ENCODE measurements at places on chromosomes 16 and 17.

DNA sequence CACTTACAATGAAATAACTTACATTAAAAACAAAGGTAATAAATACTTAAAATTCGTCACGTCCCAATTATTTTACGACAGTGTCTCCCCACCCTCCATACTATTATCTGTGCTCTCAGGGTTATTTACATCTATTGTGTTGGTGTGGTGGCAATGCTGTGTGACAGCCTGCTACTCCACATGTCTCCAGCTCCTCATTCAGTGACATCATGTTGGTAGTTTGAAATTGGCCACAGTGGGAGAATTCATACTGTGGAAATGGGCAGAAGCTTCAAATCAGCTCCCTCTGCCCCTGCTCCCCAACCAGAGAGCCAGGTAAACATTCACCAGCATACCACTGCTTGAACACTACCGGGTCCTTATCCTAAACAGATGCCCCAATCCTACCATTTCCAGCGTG is 6.3 kb downstream of the TNS4 start:
- DNase-seq, result no peak

DNA sequence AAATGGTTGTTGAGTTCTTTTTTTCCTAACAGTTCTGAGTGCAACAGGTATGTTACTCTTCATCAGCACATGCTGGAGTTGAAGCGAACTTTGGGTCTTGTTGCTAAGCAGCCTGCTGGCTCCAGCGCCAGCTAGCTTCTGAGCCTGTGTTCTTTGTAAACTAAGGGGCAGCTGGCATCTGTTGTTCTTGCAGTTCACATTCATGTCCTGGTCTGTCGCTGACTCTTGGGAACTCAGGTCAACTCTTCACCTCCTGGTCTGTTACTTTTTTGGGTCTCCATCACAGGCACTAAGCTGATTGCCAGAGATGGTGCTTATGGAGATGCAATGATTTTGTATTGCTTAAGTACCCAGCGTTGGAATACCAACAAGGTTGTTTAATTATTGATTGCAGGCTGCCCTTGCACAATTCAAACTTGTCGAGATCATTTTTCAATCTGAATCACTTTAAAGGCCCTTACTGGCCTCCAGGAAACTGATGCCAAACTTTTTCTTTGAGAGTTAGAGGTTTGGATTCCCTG is 40.9 kb downstream of the USP10 start:
- no peak for DNase-seq

DNA sequence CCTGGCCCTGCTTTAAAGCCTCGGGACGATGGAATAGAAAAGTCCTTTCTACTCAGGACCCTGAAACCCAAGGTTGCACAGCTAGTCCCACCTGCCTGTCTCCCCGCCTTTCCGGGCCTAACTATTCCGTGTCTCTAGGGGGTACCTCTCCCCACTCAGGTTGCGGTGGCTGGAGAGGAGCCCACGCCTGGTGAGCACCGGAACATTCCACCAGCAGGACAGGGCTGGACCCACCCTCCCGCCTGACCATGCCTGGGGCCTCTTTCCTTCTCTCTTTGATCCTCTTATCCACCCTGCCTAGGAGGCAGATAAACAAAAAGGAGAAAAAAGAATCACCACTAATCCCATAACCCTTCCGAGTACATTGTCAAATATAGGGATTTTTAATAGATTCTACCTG is 10.9 kb downstream of the LLGL2 start:
- DNase-seq, result no peak

DNA sequence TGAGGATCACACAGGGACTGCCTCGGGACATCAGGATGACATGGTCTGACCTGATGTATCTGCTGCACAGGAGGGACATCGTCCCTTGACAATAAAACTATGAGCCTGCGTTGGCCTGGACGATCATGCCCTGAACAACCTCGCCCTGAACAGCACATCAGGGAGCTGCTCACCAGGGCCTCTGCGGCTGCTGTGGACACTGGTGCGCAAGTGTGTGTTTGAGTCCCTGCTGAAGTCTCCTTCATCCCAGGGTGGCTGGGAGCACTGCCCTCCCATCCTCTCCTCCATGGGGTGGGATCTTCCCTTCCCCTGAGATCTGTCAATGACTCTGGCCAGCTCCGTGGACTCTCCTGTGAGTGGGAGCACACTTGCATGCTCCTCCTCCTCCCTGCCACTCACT is 257.8 kb downstream of the RBFOX3 start:
- DNase-seq, result no peak

- DNase-seq, result no peak
These were observed 22.4 kb upstream of the MFSD6L start for GRCh38 chr17:8821446-8822105.

GRCh38 chr16:75027520-75028300 is 28.9 kb downstream of the ZNRF1 start:
- no peak for DNase-seq

GRCh38 chr16:17470908-17471718 is at the start of gene XYLT1:
TSS of gene XYLT1 (minus strand) at chr16:17470960. CDS start at chr16:17470796, 164 bp downstream.
- peak; percentile 43 for DNase-seq

- DNase-seq, result no peak
These were observed 154.6 kb downstream of the CHD9 start for GRCh38 chr16:53209429-53209828.

GRCh38 chr17:58630883-58631522 is 60.8 kb downstream of the TEX14 start:
- no peak for DNase-seq

DNA sequence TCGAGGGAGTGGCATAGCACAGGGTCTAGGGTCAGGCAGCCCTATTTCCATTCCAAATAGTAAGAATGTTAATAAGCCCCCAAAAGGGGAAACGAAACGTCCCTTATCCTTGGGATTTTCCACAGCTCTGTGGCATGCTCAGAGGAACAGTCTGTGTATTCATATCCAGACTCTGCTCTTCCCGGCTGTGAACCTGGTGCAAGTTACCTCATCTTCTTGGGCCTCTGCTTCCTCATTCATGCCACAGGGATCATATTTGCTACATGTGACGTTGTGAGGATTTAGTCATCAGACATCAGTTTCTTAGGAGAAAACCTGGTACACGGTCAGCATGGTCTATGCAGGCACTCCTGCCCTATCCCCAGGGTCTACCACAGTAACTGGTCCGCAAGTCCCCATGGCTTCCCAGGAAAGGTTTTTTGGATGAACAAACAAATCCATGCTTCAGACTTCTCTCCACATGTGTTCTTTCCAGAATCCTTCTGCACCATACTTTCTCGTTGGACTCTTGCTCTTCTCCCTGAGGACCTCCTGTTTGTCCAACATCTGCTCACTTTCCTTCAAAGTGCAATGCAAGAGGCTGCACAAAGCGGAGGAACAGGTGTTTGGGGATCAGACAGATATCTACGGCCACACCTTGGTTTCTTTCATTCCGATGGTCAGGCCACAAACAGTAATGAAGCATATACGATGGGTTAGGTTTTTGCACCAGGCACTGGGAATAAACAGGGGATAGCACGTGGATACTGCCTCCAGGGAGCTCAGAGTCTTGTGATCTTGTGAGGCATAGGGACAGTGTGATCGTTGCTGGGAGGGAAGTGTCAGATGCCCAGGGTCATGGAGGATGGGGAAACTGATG is 17.7 kb downstream of the GLP2R start:
- no peak for DNase-seq

- no peak for DNase-seq
These were observed 173.9 kb downstream of the LAT start for GRCh38 chr16:29158785-29159184.

DNA sequence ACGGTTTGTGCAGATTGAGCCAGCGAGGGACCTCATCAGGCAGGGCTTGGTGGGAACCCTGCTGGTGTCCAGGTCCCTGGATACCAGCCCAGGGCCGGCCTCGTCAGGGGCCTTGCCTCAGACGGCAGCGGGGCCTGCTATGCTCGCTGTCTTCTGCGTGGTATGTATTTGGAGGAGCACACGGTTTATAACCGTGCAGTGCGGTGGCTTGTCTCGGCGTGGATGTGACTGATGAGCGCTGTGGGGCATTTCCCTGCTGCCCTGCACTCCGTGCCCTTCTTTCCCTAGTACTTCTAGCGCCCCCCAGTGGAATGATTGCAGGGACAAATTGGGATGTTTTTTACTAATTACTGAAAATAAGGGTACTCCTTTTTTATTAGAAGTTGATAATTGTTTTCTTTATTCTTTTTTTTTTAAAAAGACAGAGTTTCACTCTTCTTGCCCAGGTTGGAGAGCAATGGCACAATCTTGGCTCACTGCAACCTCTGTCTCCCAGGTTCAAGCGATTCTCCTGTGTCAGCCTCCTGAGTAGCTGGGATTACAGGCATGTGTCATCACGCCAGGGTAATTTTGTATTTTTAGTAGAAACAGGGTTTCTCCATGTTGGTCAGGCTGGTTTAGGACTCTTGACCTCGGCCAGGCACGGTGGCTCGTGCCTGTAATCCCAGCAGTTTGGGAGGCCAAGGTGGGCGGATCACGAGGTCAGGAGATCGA is 15.3 kb downstream of the TBCD start:
- DNase-seq, result peak; percentile 24

Measured in CD4-positive, alpha-beta T cell (primary cell).